ENCODE measurements at places on chromosomes 3 and 15.

- DNase-seq = peak; percentile 56
Observed at GRCh38 chr3:40800343-40800742, 275.6 kb downstream of the ZNF621 start.

- no peak for DNase-seq
Observed at GRCh38 chr3:38334142-38335055, 12.2 kb upstream of the XYLB start.

DNA sequence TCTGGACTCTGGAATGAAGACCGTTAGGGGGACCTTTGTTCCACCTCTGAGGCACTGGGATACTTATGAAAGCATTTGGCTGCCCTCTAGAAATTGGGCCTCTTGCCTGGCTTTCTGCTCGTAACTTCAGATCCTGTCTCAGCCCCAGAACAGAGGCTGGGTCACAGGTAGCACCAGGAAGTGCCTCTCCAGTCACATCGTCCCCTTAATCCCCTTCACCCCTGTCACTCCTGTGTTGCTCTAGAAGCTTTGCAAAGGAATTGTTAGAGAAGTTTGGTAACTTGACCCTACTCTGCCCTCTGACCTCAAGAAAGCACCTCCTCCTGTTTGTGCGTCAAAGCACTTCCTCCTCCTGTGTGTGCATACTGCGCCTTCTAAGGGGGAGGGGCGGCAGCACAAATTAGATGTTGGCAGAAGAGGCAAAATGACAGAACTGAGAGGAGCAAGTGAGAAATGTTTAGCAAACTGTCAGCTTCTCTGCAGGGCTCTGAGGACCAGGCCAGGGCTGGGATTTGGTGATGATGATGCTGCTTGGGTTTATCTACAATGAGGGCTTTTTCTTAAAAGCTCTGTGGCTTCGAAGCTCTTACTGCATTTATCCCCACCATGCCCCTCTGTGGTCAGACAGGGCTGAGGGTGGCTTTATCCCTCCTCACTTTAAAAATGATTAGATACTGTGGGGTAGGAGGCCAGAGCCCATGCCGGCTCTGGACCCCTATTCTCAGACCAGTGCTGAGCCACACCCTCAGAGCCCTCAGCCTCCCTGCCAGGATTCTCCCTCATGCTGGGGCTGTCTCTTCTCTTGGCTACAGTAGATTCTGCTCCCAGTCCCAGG lies 76.2 kb downstream of the LARS2 start:
- DNase-seq = peak; percentile 73

DNA sequence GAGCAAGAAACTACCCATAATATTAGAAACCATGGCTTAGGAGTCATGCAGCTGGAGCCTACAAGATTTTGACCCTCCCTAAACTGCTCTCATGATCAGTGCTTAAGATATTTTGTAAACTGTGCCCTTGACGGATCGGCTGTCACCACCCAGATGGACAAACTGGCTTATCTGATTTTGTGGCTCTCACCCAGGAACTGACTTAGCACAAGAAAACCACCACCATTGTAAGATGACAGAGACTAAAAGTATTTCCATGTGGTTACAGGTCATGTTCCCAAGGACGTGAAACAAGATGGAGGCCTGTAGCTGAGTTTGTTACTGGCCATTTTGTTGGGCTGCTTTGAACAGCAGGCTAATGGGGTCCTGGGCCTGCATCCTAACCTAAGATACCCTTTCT lies 940.9 kb downstream of the OTOL1 start:
- DNase-seq = no peak

- no peak for DNase-seq
Observed at GRCh38 chr3:157231071-157231470, 71.1 kb upstream of the CCNL1 start.

- DNase-seq = no peak
Observed at GRCh38 chr3:125431912-125432790, 57.0 kb upstream of the ZNF148 start.

- peak; percentile 88 for DNase-seq
Observed at GRCh38 chr3:46097691-46098241, 70.5 kb upstream of the XCR1 start.

DNA sequence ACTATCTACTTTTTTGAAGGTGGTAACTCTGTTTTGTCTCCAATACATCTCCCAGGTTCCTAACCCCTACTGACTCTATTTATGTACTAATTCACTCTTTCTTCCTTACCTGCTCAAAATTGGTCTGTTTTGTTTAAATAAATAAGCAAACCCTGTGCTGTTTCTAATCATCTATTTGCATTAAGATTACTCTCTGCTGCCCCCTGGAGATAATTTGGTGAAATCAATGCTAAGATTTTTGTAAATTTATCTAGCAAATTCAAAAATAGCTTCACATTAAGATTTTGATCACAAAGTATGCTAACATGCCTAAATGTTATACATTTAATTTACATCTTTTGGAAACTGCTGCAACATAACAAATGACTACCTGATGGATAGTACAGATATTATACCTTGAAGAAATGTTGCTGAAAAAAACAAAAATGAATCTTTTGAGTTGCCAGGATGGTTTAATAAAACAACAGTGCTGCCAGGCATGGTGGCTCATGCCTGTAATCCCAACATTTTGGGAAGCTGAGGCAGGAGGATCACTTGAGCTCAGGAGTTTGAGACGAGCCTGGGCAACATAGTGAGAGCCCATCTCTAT lies 4.4 kb upstream of the CD200R1 start:
- peak; percentile 67 for DNase-seq

DNA sequence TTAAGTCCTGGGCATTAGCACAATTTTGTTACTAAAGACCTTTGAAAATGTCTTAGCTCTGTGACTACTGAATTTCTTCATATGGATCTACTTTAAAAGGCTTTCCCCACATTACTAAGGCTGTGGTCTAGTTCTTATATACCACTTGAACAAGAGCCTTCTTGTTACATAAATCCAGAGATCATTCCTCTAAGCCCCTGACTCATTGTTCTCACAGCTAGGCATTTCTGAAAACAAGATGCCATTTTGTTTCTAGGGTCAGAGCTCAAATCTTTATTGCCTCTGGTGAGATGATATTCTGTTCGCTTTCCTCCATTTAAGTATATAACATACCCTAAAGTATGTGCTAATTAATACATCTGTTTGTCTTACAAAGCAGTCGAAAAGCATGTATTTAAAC lies 29.8 kb upstream of the LPP start:
- no peak for DNase-seq

DNA sequence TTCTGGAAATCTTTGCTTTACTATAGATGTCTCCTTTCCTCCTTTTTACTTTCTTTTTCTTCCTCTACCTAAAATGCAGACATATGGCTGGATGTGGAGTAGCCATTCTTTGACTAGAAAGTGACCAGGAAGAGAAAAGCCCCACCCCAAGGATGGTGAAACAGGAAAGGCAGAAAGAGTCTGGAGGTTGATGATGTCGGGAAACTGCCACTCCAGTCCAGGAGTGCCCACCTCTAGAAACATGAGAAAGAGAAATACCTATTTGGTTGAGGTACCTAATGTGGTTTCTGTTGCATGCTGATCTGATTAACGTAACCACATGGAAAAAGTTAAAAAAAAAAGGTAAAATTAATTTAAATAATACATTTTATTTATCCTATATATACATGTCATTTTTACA lies 55.2 kb upstream of the SSR3 start:
- no peak for DNase-seq

- DNase-seq = peak; percentile 59
Observed at GRCh38 chr3:124559846-124560574, 170.2 kb upstream of the UMPS start.

DNA sequence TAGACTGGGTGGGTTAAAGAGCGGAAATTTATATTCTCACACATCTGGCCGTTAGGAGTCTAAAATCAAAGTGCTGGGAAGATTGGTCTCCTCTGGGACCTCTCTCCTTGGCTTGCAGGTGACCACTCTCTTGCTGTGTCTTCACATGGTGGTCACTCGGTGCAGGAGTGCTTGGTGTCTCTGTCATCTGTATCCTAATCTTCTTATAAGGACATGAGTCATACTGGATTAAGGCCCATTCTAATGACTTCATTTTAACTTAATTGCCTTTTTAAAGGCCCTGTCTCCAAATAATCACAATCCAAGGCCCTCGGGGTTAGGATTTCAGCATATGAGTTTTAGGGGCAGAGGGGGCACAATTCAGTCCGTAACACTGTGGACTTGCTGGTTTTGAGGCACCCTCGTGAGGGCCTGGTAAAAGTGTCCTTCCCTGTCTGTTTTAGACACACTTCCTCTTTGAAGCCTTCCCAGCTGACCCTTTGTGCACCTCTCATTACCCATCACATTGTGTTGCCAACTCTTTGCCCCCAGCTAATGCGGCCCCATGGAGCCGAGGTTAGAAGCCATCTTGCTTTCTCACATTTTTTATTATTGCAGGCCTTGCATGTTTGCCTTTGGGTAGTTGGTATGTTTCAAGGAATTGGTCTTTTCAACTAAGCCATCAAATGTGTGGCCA lies 3.2 kb downstream of the XYLB start:
- no peak for DNase-seq

GRCh38 chr15:67678089-67678488 lies 135.6 kb downstream of the MAP2K5 start:
- no peak for DNase-seq

DNA sequence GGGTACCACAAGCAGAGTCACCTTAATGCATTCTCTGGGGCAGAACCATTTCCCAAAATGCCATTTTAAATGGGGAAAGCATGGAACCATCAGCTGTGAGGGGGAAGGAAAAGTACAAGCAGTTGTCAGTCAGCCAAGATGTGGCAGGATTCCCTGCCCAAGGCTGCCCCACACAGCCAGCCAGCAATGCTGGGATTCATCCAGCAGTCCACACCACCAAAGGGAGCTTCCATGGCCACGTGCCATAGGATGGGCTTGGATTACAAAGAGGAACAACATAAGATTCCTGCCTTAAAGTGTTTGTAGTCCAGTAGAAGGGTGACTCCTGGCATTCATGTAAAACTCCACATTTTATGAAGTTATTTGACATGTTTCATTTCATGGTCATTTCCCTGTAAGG lies 233.3 kb downstream of the SHOX2 start:
- DNase-seq = no peak

All from inflammatory macrophage (primary cell).